ENCODE measurements at places on chromosomes 12 and 14.

GRCh38 chr12:104714369-104714768, 243.7 kb downstream of the SLC41A2 start:
- no peak for DNase-seq

DNA sequence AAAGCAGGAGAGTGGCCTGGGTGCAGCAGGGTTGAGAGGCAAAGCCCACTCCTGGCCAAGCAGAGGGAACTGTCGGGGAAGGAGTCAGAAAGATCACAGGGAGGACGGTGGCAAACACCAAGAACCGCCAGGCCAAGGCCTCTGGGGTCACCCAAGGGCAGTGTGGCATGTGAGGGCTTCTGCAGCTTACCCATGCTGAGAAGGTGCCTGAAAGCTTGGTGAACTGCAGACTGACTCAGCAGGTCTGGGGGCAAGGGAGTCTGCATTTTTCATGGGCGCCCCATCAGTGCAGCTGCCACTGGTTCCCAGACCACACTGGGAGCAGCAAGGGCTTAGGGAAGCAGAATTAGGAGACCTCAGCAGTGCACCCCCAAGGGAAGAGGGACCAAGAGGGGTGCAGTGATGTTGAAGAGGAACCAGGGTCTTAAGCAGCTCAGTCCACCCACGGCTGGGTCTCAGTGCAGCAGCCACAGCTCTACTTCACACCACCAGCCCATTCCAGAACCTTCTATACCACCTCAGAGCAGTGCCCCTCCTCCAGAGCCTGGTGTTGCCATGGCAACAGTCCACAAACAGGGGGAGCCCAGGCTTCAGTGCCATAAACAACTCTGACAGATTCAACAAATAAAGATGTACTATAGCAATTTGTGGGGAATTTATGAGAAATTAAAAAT, 59.4 kb downstream of the ITPK1 start:
- DNase-seq = no peak

DNA sequence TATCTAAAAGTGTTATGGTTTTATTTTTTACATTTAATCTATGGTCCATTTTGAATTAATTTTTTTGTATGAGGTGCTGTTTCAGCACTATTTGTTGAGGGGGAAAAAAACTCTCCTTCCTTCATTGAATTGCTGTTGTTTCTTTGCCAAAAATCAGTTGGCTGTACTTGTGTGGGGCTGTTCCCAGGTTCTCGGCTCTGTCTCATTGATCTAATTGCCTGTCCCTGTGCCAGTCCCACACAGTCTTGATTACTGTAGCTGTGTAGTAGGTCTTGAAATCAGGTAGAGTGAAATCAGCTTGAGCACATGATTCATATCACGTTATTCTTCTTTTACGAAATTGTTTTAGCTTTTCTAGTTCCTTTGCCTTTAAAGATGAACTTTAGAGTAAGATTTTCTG, 109.7 kb downstream of the ADGRD1 start:
- no peak for DNase-seq

- peak; percentile 52 for DNase-seq
These were observed 5.7 kb upstream of the VTI1B start for GRCh38 chr14:67680121-67680602.

GRCh38 chr12:70154087-70154638, 89.1 kb upstream of the CNOT2 start:
- DNase-seq = no peak

DNA sequence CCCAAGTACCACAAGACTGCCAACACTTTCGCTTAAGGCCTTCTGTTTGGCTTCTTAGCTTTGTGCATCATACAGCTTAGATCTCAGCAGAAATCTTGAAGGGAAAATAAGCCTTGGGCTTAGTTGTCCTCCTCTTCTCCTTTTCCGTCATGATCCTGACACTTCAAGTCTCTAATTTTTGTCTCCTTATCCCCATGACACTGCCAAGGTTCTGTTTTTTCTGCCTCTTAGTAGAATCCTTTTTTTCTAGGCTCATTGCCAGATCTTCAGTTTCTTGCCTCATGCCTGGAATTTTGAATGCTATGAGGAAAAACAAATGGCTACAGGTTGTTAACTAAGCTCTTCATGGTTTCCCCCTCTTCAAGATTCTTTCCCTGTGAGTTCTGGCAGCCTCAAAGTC, 450.4 kb downstream of the LRFN5 start:
- no peak for DNase-seq

GRCh38 chr14:55356913-55357312, 54.7 kb downstream of the ATG14 start:
- no peak for DNase-seq

- DNase-seq = no peak
These were observed 2.5 kb downstream of the FUT8 start for GRCh38 chr14:65414961-65415589.

GRCh38 chr12:47751561-47751960, 7.1 kb downstream of the RAPGEF3 start:
- no peak for DNase-seq

DNA sequence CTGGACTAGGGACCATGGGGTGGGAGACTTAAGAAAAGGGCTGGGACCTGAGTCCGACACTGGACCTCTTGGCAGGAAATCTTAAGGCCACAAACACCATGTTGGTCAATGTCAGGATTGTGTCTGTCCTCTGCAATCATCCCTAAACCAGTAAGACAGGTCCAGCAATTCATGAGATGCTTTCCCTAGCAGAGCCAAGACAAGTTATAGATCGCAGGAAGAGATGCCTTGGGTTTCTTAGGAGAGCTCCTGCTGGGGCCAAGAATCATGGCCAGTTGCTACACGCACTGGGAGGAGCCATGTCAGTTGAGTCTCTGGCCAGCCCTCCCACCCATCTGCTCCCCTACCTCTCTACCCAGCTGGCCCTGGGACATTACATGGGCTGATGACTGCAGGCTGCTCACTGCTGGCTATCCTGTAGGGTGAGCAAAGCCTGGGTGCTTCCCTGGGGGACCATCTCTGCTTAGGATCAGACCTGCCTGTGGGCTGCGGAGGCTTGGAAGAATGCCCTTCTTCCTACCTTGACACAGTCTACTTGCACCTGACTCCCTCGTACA, 14.2 kb downstream of the PLEKHH1 start:
- DNase-seq = no peak

GRCh38 chr12:122058549-122059149, 19.9 kb upstream of the MLXIP start:
- DNase-seq = no peak

DNA sequence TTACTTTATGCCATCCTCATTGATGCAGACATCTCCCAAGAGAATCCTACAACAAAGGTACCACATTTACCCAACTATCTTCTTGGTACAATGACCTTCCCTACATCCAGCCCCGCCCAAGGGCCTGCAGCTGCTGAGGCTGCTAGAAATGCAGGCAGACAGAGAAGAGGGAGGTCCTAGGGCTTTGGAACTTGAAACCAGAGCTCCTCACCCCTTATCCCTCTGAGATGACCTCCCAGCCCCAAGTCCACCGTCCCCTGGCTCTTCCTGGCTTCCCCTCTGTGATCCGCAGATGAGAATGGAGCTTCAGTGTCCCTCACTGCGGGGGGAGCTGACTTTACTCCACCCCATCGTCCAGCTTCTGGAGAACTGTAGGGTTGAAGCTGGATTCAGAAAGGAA, 1.6 kb upstream of the TNFRSF1A start:
- DNase-seq = no peak

Measured in CD14-positive monocyte (primary cell).